AG09319 (cell line): ENCODE measurements at places on chromosomes 7 and 10.

GRCh38 chr10:44921061-44921460 is 9.9 kb downstream of the TMEM72 start:
- no peak for DNase-seq

DNA sequence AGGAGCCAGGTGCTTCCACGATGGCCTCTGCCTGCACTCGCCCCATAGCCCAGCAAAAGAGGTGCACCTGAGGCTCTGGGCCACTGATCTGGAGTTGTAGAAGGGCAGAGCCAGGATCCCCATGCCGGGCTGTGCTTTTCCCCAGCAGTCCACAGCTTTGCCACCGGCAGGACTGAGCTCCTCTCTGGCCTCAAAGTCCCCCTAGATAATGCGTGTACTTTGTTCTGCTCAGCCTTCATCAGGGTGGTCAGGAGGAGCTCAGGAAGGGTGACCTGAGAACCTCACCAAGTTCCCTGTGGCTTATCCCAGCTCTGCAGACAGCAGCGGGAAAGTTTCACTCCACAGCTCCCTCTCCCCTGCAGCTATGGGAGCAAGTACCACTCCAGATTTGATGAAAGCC is 27.9 kb upstream of the UNC5B start:
- DNase-seq = no peak

GRCh38 chr7:133339772-133340171 is 86.9 kb downstream of the EXOC4 start:
- no peak for DNase-seq

DNA sequence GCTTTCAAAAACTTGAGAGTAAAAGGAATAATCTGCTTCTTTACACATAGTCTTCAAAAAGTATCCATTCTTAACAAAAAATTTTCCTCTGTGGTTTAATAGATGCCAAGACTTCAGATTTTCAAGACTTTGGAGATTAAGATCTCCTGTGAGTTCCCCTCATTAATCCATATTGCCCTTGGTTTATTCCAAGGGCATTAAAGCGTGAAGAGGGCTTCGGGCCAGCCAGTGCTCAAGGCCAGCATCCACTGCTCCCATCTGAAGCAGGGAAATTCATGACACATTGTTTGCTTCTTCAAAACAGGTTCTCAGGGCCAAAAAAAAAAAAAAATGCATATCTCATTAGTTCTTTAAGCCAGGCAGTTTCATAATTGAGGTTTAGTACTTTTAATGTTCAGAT is 137.3 kb upstream of the RHOBTB1 start:
- peak; percentile 8 for DNase-seq

GRCh38 chr10:103839872-103840739 is 15.3 kb downstream of the SH3PXD2A start:
- no peak for DNase-seq

- no peak for DNase-seq
Observed at GRCh38 chr7:83793558-83793957, 144.6 kb upstream of the SEMA3E start.

DNA sequence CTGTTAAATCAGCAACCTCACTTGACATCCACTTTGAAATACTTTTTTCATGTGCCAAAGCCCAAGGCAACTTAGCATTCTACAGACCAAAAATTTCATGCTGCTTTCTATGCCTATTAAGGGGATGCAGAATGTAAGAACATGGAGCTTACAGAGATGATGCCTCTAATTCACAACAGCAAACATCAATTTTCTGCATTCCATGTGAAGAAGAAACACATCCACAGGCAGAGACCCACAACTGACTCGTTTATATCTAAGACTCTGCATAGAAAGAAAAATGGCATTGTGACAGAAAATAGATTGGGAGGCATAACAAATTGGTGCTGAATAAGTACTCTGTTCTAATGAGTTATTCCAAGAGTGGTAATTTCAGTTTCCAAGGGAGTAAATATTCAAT is 107.6 kb downstream of the SGMS1 start:
- no peak for DNase-seq

DNA sequence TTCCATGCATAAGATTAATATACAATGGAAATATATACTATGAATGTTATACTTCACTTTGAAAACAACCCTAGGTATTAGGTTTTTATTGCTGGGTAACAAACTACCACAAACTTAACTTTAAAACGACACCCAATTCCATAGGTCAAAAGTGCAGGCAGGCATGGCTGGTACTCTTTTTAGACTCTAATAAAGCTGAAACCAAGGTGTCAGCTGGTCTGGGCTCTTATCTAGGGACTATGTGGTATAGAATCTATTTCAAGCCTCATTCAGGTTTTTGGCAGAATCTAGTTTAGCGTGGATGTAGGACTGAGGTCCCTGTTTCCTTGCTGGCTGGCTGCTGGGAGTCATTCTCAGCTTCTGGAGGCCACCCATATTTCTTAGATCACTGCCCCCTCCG is 65.0 kb upstream of the TMEM168 start:
- DNase-seq = no peak

DNA sequence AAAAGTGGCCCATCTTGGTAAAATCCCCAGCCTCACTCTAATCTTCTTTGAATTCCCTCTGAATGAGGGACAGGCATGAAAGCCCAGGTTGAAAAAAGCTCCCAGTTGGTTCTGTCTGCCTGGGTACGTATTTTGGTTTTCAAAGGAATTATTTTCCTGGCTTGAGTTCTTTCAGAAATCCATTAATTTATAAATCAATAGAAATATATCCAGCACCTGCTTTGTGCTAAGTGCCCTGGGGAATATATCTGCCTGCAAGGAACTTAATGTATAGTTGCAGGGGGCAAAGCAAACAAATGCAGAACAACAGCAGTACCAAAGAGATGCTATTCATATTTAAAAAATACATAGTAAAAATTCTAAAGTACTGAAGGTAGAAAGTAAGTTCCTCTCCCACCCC is 362.7 kb downstream of the REEP3 start:
- DNase-seq = no peak

- no peak for DNase-seq
Observed at GRCh38 chr7:141990011-141990725, 5.5 kb upstream of the MGAM start.

DNA sequence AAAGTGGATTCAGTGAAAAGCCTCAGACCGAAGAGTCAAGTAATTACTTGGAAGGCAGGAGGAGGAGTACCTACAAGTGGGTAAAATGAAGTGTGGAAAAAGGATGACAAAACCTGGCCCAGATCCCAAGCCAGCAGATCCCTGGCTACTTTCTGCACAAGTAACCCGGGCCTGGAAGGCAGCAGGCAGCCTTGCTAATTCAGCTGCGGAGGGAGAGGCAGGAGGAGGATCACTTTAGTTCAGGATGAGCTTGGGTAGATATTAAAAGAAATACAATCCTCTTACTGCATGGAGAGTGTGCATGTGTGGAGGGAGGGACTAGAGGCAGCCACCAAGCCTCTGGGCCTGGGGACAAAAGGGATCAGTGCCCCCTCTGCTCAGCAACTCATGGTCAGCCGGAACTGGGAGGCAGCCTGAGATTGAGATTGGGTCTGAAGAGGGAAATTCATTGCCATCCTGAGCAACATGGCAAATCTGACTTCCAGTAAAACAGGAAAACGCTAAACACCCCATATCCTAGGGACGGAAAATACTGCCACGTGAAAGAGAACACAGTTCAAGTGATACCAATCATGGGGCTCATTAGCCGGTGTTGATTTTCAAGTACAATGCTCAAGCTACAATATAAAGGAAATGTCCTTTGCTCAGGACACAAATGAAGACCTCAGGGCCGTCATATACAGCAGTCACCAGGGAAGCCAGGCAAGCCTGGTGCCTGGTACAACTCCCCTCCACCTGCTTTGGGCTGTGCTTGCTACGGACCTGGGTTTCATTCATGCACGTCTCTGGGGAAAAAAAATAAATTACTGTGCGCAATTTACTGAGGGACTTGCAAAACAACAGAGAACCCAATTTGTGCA is 1.3 kb downstream of the AMPH start:
- DNase-seq = no peak
